Left ventricle myocardium inferior (tissue), 1 donor: ENCODE measurements at places on chromosomes 11 and 22.
A peak's percentile ranks its signal among the peaks of the same experiment; 100 is the strongest.

DNA sequence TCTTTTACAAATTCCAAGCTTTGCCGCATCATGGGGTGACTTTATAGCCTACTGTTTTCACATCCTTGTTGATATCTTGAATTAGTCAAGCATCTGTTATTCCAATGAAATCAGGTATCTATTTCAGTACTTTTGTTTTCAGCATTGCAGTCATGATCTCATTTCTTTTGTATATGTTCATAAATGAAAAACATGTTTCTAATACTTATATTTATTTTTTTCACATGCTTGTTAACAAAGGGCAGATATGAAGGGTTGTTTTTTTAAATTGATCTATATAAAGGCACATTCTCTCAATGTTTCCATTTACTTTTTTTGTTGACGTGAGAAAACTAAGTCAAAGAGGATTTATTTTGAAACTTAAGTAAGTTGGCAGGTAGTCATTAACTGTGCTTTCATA lies 964.8 kb downstream of the JRKL start:
- no peak for DNase-seq

GRCh38 chr11:65136515-65137096 lies 2.3 kb upstream of the SYVN1 start:
- no peak for DNase-seq

DNA sequence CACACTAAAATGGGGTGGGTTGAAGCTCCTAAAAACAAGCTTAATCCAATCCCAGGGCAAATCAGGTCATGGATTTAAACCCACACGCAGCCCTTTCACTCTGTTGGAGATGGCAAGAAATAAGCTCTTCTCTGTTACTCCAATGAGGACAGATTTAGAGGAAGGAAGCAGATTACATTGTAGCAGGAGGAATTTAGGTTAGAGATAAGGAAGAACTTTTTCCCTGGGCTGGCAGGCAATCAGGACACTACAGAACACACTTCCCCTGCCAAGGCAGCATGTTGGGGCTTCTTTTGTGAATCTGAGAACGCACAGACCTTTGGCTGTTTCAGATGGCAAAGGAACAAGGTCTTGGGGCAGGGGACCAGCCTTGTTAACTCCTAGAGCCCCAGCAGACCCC lies 46.2 kb downstream of the C11orf58 start:
- DNase-seq, result no peak

GRCh38 chr11:115696563-115696962 lies 192.3 kb upstream of the CADM1 start:
- no peak for DNase-seq

GRCh38 chr11:17877886-17878285 lies 135.0 kb downstream of the SERGEF start:
- no peak for DNase-seq

GRCh38 chr11:8501836-8502235 lies 92.2 kb downstream of the STK33 start:
- DNase-seq, result no peak

GRCh38 chr22:27537501-27537900 lies 264.1 kb downstream of the MN1 start:
- peak; percentile 58 for DNase-seq

- DNase-seq, result no peak
Measured at GRCh38 chr22:17598318-17598717, 30.2 kb downstream of the ATP6V1E1 start.

- peak; percentile 5 for DNase-seq
Measured at GRCh38 chr22:20572132-20572802, 64.9 kb downstream of the MED15 start.

GRCh38 chr22:25816522-25817059 lies 74.6 kb downstream of the MYO18B start:
- DNase-seq, result no peak

- no peak for DNase-seq
Measured at GRCh38 chr22:27230189-27230588, 571.4 kb downstream of the MN1 start.

- DNase-seq, result no peak
Measured at GRCh38 chr11:106381895-106382294, 304.4 kb downstream of the AASDHPPT start.

GRCh38 chr22:42258126-42258525 lies 12.3 kb downstream of the TCF20 start:
- no peak for DNase-seq

GRCh38 chr22:23237201-23237798 lies 57.0 kb downstream of the BCR start:
- DNase-seq, result peak; percentile 88

DNA sequence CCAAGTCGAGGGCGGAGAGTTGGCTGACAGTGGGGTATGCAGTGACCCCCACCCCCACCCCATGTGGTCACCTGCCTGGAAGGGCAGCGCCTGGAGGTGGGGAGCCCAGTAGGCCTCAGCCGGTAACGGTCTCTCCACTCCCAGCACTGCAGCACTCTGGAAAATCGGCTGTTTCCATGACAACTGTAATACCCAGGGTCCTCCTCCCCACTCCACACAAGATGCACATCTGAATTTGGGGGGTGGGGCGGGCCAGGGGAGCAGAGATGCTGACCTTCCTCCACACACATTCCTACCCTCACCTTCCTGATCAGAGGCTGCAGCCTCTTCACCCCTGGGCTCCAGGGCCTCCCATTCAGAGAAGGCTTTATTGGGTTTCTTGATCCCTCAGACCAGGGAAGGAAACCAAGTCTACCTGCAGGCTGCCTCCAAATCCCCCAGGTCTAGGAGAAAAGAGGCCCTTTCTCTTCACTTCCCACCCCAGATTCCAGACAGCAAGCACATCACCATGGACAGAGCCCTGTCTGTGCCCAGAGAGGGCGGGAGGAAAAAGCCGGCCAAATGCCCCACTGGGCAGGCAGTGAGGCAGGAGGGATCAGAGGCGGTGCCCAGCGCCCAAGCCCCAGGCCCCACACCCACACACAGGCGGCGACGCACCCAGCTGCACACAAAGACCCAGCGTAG lies 46.5 kb downstream of the SLC22A12 start:
- no peak for DNase-seq

DNA sequence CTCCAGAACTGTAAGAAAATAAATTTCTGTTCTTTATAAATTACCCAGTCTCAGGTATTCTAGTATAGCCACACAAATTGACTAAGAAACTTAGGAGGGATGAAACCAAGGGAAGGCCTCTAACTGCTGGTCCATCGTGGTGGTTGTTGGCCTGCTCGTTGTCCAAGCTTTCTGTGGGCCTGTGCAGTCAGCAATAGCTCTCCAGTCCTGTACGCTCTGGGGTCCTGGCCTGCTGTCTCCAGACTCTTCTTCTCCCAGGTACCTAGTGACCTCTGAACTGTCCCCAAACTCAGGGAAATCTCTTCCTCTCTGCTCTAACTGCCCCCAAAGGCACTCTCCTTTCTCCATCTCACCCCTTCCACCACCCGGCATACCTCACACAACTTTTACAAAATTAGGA lies 5.7 kb upstream of the VSIG10L2 start:
- DNase-seq, result no peak

GRCh38 chr11:128701086-128701485 lies 7.2 kb downstream of the FLI1 start:
- no peak for DNase-seq

- DNase-seq, result no peak
Measured at GRCh38 chr11:107078375-107078774, 60.1 kb upstream of the GUCY1A2 start.

DNA sequence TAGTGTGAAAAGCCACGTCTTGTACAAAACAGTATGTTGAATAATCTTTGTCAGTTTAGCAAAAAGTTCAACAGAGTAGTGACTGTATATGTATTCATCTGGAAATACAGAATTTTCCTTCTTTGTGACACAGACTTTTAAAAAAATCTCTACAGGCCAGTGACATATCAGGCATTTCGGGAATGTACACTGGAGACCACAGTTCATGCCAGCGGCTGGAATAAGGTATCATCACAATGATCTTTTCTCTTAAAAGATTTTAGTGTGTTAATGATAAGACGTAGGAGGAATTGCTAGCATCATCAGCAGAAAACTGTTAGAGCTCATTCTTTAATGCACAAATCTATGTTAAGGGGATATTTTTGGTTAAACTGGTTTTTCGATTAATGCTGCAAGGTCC lies 57.4 kb downstream of the BCL2L13 start:
- no peak for DNase-seq

DNA sequence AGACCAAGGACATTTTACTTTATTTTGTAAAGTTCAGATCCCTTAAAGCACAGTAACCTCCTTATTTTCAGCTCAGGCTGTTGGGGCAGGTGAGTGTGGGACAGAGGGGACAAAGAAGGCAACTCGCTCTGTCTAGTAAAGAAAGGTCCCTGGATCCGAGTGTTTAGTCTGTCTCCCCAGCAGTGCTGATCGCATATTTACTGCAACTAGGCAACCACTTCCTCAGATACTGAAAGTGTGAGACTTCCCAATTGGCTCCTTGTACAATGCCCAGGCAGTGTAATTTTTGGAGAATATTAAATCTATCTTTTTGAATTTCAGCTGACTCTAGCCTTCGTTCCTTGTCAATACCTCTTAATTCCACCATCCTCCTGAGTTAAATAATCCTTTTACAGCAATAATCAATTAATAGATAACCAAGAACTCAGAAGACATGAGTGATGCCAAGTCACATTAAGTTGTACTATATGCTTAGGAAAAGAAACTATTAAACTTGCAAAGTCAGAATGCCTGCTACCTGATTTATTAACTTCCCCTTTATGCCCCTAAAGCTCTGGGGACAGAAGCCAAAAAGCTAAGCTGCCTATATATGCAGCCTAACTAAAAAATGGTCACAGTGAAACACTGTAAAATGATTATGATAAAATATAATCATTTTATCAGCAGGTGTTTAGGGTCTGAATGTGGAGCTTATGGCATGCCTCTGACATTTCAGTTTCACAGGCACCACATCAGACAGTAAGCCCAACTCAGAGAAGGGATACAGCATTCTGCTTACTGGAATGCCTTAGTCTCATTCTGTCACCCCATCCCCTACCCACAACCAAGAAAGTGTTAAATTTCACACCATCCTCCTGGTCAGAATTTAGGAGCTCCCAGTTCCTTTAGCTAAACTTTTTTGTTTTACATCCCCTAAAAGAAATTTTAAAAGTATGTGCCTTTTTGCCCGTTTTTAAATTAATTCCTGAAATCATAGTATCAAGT lies 138.7 kb downstream of the TRIM44 start:
- no peak for DNase-seq

DNA sequence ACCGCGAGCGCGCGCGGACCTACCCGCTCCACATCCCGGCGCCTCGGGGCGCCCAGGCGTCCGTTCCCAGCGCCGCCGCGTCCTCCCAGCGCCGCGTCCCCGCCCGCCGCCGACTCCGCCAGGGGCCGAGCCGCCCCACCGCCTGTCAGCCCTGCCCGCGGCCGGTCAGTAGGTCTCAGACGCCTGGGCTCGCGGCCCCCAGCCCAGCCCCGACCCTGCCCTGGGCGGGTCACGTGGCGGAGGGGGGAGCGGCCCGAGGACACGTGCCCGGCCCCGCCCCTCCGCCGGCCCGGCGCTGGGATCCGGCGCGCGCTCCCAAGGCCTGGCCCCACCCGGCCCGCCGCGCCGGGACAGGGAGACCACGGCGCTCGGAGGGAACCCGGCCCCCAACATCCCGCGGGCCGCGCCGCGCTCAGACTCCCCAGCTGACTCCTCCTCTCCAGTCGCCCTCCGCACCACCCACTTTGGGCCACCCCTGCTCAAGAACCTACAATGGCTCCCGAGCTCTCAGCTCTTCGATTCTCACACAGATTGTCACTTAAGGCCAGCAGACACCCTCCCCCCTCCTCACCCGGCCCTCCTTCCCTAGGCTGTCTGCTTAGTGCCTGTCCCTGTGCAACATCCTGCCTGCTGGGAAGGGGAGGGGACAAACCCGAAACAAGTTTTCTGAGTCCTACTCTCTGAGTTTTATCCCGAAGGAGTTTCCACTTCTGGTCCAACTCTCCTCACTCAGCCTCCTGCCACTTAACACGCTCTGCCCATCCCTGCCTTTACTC lies at the start of gene RAB3IL1:
TSS of gene RAB3IL1 (minus strand) at position 233 of the 776 bp plus-strand sequence. CDS start at position 34, 199 bp downstream.
- DNase-seq, result peak; percentile 78

GRCh38 chr11:118884875-118885274 lies 1.2 kb downstream of the CXCR5 start:
- no peak for DNase-seq

GRCh38 chr11:113572136-113572735 lies 97.0 kb upstream of the DRD2 start:
- no peak for DNase-seq

GRCh38 chr11:94089341-94089740 lies 39.3 kb upstream of the PANX1 start:
- no peak for DNase-seq

- DNase-seq, result no peak
Measured at GRCh38 chr22:48306785-48307510, 1520.7 kb downstream of the BRD1 start.

GRCh38 chr11:127238321-127238720 lies 237.8 kb upstream of the KIRREL3 start:
- DNase-seq, result no peak

DNA sequence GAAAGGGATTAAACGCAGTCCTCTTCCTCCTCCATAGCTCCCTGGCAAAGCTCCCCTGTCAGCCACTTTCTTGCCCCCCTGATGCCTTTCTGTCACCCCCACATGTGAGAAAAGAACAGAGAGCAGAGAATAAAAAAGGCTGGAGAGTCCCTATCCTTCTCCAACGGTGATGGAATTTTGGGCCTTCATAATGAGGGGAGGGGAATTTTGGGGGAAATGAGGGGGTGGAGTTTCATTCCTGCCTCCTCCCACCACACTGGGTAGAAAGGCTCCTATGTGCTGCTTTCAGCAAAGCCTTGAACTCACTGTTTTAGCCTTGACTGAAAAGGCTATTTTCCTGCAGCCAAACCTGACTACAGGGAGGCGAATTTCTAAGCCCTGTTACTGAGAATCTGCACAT lies 59.3 kb downstream of the C11orf58 start:
- DNase-seq, result no peak

- DNase-seq, result no peak
Measured at GRCh38 chr11:73315293-73316020, 7.4 kb downstream of the ARHGEF17 start.

DNA sequence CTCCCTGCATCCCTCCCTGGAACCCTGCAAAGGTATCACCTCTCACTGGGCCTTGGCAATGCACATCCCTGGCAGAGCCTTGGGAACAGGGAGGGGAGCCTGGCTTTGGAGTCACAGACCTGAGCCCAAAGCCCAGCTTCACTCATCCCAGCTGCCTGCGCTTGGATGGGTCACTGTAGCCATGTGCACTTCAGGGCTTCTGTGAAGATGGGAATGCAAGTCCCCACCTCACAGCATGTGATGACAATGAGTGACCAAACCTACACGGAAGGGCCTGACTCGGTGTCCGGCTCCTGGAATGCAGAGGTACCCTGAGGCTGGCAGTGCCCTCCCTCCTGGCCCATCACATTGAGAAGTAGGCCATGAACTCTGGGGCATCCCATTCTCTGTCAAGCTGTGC lies 22.8 kb upstream of the BAIAP2L2 start:
- no peak for DNase-seq

DNA sequence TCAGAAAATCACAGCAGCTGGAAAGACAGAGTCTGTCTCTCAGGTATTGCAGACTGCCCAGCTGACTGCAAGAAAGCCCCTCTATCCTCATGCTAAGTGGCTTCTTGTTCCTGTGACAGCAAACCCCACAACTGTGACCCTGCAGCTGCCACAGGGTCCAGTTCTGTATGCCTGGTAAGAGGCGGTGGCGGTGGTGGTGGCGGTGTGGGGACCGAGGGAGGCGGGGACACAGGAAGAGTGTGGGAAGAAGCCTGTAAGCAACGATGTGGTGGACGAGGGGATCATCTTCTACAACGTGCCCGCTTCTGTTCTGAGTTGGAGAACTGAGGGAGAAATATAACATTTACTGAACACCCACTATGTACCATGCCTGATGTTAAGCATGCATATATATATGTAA lies 112.4 kb downstream of the TENM4 start:
- no peak for DNase-seq

- no peak for DNase-seq
Measured at GRCh38 chr11:62536301-62536957, 10.2 kb downstream of the AHNAK start.
